ENCODE measurements at places on chromosomes 12 and 14. TPM values are rescaled to one million over a fixed set of nuclear protein-coding genes. Genes with fewer than 3 reads are reported as not detected.

GRCh38 chr14:72503696-72504368 lies 390.1 kb downstream of the DPF3 start:
- no peak for DNase-seq

The APOLD1 gene
- 2.2 TPM for polyA plus RNA-seq

- no peak for DNase-seq
Observed at GRCh38 chr14:70139384-70139783, 49.4 kb downstream of the SLC8A3 start.

The TAS2R9 gene
- polyA plus RNA-seq, result not detected

GRCh38 chr14:22602862-22603261 lies 4.8 kb downstream of the ABHD4 start:
- DNase-seq, result no peak

The LRRC23 gene
- polyA plus RNA-seq, result 10.4 TPM

The TSPAN19 gene
- not detected for polyA plus RNA-seq

- DNase-seq, result no peak
Observed at GRCh38 chr12:108147279-108147678, 18.2 kb downstream of the WSCD2 start.

DNA sequence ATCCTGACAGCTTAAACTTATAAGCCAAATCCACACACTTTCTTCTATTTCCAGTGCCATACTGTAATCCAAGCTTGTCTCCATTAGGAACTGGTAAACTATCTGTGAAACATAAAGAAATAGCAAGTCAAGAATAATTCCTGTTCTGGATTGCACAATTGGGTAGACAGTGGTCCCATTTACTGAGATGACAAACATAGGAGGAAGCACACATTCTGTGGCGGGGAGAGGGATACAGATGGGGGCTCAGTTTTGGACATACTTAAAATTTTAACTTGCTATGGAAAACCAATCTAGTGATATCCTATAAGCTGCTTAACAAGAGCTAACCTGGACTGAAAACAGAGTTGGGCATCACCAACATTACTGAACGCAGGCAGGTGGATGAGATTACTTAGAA lies 16.3 kb downstream of the MAP4K5 start:
- no peak for DNase-seq

DNA sequence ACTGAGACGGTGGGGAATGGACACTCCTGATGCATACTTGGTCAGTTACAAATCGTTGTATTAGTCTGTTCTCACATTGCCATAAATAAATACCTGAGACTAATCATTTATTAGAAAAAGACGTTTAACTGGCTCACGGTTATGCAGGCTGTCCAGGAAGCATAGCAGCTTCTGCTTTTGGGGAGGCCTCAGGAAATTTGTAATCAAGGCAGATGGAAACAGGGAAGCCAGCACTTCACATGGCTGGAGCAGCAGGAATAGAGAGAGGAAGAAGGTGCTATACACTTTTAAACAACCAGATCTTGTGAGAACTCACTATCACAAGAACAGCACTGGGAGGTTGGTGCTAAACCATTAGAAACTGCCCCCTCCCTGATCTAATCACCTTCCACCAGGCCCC lies 418.2 kb downstream of the FLRT2 start:
- no peak for DNase-seq

- DNase-seq, result no peak
Observed at GRCh38 chr12:59678759-59679411, 83.1 kb downstream of the SLC16A7 start.

DNA sequence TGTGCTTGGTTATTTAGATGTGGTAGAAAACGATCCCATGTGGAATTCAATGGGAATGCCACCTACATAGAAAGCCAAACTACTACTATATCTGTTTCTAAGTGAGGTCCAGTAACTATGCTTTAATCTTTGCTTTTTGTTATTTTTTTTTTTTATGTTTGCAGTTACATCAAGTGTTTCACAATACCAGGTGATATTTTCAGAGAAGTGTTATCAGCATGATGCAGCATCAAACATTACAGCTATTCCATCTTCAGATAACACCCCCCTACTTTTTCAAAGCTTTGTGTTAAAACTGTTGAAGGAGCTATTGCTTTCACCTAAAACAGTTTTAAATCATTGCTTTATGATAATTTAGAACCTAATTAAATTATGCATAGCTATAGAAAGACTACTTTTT lies 163.8 kb upstream of the SLC16A7 start:
- no peak for DNase-seq

DNA sequence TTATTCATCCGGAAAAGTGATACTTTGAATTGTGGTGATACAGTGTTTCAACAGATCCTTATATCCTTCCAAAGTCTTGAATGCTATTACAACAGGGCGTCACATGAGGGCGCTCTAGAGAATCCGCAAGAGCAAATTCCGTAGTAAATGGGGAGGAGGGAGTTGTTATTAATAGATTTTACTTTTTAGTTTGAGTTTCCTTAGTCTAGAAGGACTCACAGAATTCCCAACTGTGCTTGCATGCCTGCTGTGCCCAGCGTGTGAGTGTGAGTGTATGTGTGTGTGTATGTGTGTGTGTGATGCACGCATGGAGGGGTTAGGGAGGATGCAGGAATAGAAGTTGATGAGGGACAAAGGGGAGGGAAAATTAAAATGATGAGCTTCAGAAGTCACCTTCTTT lies 375.3 kb downstream of the C12orf75 start:
- peak; percentile 37 for DNase-seq

The GDF3 gene
- polyA plus RNA-seq, result not detected

DNA sequence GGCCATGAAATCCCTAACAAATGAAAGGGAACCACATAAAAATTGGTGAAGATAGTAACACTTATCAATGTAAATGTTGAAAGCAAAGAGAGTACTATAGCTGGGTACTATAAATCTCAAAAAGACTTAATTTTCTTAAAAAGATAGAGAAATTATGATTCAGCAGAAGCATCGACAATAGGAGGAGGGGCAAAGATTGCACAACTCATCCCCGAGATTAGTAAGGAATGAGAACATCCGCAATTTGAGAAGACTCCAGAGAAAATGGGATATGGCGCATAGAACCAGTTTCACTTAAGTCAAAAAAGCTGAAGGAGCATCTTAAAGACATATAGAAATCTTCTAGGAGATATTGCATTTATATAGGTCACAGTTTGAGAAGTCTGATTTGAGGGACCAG lies 220.2 kb upstream of the SLC16A7 start:
- no peak for DNase-seq

The KCNH5 gene
- 0.24 TPM for polyA plus RNA-seq

The NKX2-1 gene
- not detected for polyA plus RNA-seq

- no peak for DNase-seq
Observed at GRCh38 chr12:1311145-1311544, 283.2 kb downstream of the FBXL14 start.

Data from AG04450 (cell line).